PC-3 (cell line): ENCODE measurements at places on chromosomes 7 and 10.

- H3K27ac ChIP-seq, result peak overlapping the region; percentile 95
- H3K4me3 ChIP-seq, result peak overlapping the region; percentile 53; the same call in 1 of the 2 replicates
- peak; percentile 78 for DNase-seq
- H3K27me3 ChIP-seq, result no peaks in the 10 kb centered on the region
- no peaks in the 10 kb centered on the region for H3K36me3 ChIP-seq
Measured at GRCh38 chr10:98374217-98374985, 40.6 kb downstream of the PYROXD2 start.

DNA sequence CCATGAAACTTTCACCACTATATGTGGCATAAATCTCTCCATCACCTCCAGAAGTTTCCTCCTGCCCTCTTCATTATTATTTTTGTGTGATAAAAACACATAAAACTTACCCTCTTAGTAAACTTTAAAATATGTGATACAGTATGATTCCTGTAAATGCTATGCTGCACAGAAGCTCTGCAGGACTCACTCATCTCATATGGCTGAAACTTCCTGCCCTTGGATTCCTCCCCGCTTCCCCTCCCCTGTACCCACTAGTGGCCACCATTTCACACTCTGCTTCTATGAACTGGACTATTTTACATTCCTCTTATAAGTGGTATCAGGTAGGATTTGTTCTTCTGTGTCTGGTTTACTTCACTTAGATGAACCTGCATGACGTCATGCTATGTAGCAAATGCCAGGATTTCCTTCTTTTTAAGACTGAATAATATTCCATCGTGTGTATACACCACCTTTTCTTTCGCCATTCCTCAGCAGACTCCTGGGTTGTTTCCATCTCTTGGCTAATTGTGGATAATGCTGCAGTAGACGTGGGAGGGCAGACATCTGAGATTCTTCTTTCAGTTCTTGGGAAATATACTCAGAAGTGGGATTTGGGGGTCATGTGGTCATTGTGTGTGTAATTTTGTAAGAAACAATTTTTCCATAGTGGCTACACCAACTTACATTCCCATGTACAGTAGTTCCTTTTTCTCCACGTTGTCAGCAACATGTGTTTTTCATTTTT, 335.2 kb downstream of the SDK1 start:
- no peaks in the 10 kb centered on the region for H3K27me3 ChIP-seq
- no peak overlapping the region for H3K4me3 ChIP-seq
- peak; percentile 5 for DNase-seq
- H3K27ac ChIP-seq, result no peak overlapping the region
- H3K36me3 ChIP-seq, result no peaks in the 10 kb centered on the region

- no peak overlapping the region for H3K4me3 ChIP-seq
- no peak overlapping the region for H3K27ac ChIP-seq
- no peaks in the 10 kb centered on the region for H3K36me3 ChIP-seq
- H3K4me1 ChIP-seq, result no peaks in the 10 kb centered on the region
- H3K27me3 ChIP-seq, result no peaks in the 10 kb centered on the region
- no peak for DNase-seq
Measured at GRCh38 chr7:37342688-37343471, 105.8 kb downstream of the ELMO1 start.

GRCh38 chr7:39130857-39131526, 153.3 kb downstream of the POU6F2 start:
- H3K4me1 ChIP-seq, result no peaks in the 10 kb centered on the region
- peaks cover 60% of the 10 kb centered on the region for H3K27me3 ChIP-seq
- H3K4me3 ChIP-seq, result no peak overlapping the region

- H3K4me3 ChIP-seq, result no peak overlapping the region
- no peaks in the 10 kb centered on the region for H3K27me3 ChIP-seq
- H3K36me3 ChIP-seq, result no peaks in the 10 kb centered on the region
- no peaks in the 10 kb centered on the region for H3K4me1 ChIP-seq
- no peak for DNase-seq
Measured at GRCh38 chr7:47031786-47032535, 550.0 kb downstream of the TNS3 start.

- no peaks in the 10 kb centered on the region for H3K27me3 ChIP-seq
- peaks cover 53% of the 10 kb centered on the region for H3K4me1 ChIP-seq
- no peak overlapping the region for H3K27ac ChIP-seq
Measured at GRCh38 chr7:79287981-79288380, 165.5 kb downstream of the MAGI2 start.

- DNase-seq, result no peak
- H3K4me1 ChIP-seq, result no peaks in the 10 kb centered on the region
- no peak overlapping the region for H3K4me3 ChIP-seq
- H3K27me3 ChIP-seq, result peaks cover 81% of the 10 kb centered on the region
- H3K36me3 ChIP-seq, result no peaks in the 10 kb centered on the region
Measured at GRCh38 chr10:78224602-78225001, 190.9 kb downstream of the RPS24 start.

DNA sequence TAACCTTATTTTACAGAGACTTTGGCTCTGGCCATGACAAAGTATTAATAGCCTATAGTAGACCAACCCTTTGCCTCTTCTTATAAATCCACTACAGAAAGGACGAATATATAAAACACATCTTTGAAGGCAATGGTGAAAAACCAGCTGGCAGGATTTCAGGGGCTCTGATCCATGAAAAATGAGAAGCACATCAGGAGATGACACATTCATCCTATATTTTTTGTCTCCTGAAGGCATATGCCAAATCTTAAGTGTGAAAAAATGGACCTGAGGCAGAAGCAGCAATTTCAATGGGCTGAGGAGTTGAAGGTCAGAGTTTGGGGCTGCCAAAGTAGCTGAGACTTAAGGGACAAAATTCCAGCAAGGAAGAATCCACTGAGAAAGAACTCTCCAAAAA, 14.4 kb downstream of the RNF216 start:
- peak; percentile 24 for DNase-seq
- no peaks in the 10 kb centered on the region; the same call in 1 of the 2 replicates for H3K36me3 ChIP-seq
- H3K4me1 ChIP-seq, result peaks cover 15% of the 10 kb centered on the region
- no peak overlapping the region for H3K27ac ChIP-seq
- no peaks in the 10 kb centered on the region for H3K27me3 ChIP-seq

DNA sequence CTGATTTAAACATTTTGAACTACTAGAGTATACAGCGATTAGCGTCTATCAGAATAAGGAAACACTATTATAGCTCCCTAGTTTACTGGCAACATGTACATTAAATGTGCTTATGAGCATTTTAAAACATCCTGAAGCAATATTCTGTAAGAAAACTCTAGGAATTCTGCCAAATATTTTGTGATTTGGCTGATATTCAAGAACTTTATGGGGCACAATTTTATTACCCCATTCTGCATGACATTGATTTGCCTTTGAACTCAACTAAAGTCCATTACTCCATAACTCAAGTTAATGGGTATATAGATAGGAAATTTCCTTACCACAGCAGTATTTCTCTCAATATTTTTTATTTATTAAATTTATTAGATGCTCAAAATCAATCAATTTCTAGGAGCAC, 369.9 kb upstream of the KCND2 start:
- no peak overlapping the region for H3K4me3 ChIP-seq
- H3K4me1 ChIP-seq, result no peaks in the 10 kb centered on the region
- no peaks in the 10 kb centered on the region for H3K27me3 ChIP-seq
- H3K27ac ChIP-seq, result no peak overlapping the region

DNA sequence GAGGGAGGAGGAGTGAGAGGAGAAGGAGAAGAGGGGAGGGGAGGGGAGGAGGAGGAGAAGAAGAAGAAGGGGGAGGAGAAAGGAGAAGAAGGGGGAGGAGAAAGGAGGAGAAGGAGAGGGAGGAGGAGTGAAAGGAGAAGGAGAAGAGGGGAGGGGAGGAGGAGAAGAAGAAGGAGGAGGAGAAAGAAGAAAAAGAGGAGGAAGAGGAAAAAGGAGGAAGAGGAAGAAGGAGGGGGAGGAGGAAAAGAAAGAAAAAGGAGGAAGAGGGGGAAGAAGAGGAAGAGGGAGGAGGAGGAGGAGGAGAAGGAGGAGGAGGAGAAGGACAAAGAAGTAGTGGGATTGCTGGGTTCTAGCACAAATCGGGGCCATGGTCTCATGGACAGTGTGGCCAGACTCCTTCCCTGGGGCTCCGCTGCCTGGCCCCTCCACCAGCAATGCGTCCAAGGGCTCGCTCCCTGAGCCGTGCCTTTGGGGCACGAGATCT, 4.2 kb upstream of the MAFK start:
- H3K27ac ChIP-seq, result no peak overlapping the region
- no peaks in the 10 kb centered on the region for H3K36me3 ChIP-seq
- H3K4me3 ChIP-seq, result peak overlapping the region; percentile 9; the same call in 1 of the 2 replicates
- DNase-seq, result peak; percentile 36
- H3K27me3 ChIP-seq, result no peaks in the 10 kb centered on the region

DNA sequence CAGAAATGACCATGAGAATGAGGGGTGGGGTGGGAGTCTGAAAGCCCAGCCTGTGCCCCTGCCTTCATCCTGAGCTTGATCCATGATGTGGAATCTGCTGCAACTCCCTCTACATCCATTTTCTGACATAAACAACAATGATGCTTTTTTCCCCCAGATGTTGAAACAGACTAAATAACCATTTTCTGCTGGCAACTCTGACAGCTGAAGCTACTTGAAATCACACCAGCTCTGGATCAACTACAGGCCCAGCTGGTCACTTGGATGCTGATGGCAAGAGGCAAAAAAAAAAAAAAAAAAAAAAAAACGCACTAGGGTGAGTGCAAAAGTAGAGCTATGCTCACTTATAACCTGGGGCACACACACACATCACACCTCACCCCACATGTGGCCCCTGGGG, 74.2 kb downstream of the FAM107B start:
- no peak overlapping the region for H3K4me3 ChIP-seq
- H3K27me3 ChIP-seq, result no peaks in the 10 kb centered on the region

DNA sequence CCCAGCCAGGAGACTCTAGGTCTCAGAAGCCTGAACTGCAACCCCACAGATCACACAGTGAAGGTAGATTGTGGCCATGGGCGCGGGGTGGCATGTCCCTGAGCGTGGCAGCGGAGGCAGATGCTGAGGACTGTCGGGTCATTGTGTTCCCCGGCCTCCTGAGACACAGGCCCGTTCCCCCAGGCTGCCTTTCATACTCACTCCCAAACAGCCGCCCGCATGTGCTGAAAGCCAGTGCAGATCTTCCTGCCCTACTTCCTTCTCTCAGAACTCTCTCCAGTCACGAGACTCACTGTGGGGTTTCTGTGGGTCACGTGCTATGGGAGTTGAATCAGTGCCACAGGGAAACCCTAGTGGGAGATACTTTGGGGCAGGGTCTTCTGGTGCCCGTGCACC, 48.0 kb downstream of the ZNF467 start:
- no peaks in the 10 kb centered on the region for H3K4me1 ChIP-seq
- H3K27ac ChIP-seq, result no peak overlapping the region
- H3K27me3 ChIP-seq, result no peaks in the 10 kb centered on the region
- H3K36me3 ChIP-seq, result no peaks in the 10 kb centered on the region

DNA sequence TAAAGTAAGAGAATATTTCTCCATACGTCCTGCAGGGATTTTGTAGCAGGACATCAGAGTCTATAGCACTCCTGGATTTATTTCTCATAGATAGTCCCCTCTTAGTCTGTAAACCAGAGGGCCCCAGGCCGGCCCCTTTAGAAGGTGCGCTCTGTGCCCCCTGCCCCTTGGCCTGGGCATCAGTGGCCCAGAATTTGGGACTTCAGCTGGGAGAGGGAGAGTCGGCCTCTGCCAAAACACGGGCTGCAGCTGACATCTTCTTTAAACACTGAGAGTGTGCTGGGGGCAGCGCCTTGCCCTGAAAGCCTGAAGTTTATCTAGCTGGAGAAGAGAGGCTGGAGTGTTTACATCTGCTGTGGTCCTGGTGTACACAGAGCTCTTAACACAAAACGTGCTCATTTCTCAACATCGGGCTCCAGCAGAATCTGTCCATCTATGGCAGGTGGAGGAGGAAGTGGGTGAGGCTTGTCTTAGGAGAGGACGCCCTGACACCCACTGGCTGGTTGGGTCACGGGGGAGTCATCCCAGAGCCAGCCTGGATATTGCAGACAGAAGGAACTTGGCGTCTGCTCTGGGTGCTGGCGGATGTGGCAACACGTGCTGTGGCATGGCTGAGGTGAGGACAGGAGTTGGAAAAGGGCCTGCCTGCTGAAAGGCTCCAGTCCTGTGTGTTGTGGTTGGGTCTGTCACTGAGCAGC, 5.0 kb upstream of the TACR2 start:
- H3K4me1 ChIP-seq, result peaks cover 15% of the 10 kb centered on the region
- DNase-seq, result no peak
- H3K27ac ChIP-seq, result no peak overlapping the region
- H3K4me3 ChIP-seq, result no peak overlapping the region

- H3K36me3 ChIP-seq, result no peaks in the 10 kb centered on the region
- no peaks in the 10 kb centered on the region for H3K4me1 ChIP-seq
- H3K27ac ChIP-seq, result no peak overlapping the region
- DNase-seq, result no peak
Measured at GRCh38 chr7:106965108-106965507, 79.4 kb upstream of the PRKAR2B start.

DNA sequence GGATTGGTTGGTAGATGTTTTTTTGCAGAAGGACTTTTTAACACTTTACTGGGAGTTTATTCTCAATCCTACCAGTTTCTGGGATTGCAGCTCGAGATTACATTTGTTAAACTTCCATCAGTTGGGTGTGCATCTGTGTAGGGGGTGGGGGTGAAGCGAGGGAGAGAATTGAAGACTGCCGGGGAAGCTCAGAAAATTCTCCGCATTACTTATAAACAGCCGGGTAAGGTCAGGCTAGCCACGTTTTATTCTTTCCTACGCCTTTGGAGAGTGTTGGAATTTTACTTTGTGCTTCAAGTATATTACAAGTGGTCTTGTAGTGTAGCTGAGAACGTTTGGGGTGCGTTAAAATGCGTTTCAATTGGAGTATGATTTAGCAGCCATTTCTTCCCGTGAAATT, 1.1 kb downstream of the PALS2 start:
- H3K4me1 ChIP-seq, result peaks cover 18% of the 10 kb centered on the region
- no peak for DNase-seq
- H3K27me3 ChIP-seq, result peaks cover 14% of the 10 kb centered on the region
- no peak overlapping the region for H3K27ac ChIP-seq
